ENCODE measurements at places on chromosomes 1 and 21.

DNA sequence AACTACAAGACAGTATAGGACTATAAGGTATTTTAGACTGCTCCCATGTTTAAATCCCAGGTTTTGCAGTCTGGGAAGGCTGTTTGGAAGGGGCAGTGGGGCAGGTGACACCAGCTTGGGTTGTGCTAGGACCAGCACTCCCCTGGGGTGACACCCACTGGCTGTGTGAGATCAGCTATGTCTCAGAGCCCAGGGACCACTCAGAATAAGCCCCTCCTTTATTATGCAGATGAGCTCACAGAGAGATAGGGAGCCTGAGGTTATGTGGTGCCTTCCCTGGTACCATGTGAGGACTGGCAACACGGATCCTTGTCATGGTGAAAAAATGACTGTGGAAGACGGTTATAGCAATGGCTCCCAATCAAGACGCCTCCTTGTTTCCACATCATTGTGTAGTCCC lies 71.0 kb downstream of the NENF start:
- DNase-seq, result no peak

DNA sequence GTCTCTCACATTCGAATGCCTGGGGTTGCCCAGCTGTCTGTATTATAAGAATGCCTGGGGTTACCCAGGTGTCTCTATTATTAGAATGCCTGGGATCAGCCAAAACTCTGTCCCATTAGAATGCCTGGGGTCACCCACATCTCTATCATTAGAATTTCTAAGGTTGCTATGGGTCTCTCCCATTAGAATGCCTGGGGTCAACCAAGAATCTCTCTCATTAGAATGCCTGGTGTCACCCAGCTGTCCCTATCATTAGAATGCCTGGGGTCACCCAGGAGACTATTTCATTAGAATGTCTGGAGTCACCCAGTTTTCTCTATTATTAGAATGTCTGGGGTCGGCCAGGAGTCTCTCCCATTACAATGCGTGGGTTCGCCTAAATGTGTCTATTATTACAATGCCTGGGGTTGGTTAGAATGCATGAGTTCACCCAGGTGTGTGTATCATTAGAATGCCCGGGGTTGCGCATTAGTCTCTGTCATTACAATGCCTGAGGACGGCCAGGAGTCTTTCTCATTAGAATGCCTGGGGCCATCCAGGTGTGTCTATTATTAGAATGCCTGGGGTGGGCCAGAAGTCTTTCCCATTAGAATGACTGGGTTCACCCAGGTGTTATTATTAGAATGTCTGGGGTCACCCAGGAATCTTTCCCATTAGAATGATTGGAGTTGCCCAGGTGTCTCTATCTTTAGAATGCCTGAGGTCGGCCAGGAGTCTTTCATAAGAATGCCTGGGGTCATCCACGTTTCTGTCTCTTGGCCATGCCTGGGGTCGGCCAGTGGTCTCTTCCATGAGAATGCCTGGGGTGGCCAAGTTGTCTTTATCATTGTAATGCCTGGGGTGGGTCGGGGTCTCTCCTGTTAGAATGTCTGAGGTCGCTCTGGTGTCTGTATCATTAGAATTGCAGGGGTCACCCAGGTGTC lies 59.6 kb downstream of the RNF187 start:
- no peak for DNase-seq

- DNase-seq, result no peak
These were observed 18.8 kb downstream of the PKNOX1 start for GRCh38 chr21:42993051-42993712.

DNA sequence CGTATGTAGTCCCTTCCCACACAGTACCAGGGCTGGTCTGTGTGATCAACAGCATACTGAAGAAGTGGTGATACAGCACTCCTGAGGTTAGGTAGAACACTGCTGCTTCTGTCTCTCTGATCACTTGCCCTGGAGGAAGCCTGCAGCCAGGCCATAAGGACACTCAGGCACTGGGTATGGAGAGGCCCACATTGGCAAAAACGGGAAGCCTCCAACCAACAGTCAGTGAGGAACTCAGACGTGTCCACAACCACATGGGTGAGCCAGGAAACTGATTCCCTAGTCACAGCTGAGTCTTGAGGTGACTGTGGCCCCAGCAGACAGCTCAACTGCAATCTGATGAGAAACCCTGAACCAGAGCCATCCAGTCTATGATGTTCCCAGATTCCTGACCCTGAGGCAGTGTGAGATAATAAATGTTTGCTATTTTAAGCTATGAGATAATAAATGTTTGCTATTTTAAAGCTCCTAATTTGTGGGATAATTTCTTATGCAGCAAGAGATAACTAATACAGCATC lies 62.5 kb downstream of the COQ8A start:
- DNase-seq, result no peak

DNA sequence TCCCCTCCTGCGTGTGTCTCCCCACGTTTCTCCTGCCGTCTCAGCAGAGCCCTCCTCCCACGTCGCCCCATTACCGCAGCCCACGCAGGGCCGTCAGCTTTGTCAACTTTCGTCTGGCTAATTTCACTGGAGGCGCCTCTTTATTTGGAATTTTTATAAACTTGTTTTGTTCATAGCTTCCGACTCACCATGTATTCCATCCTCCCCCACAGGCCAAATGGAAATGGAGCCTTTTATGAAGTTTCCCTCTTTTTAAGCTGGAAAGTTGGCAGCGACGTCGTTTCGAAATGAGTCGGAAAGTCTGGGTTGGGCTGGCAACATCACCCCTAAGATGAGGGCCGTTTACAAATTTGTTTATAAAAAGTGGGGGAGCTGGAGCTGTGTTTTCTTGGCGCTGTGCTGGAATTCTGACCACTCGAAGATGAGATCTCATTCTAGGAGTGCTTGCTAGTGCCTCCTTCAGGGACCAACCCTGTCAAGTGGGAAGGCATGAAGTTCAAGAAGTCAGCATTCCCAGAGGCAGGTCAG lies 23.7 kb upstream of the SLC45A1 start:
- DNase-seq, result no peak

- DNase-seq, result no peak
These were observed 4.9 kb downstream of the WNT9A start for GRCh38 chr1:227942716-227943261.

DNA sequence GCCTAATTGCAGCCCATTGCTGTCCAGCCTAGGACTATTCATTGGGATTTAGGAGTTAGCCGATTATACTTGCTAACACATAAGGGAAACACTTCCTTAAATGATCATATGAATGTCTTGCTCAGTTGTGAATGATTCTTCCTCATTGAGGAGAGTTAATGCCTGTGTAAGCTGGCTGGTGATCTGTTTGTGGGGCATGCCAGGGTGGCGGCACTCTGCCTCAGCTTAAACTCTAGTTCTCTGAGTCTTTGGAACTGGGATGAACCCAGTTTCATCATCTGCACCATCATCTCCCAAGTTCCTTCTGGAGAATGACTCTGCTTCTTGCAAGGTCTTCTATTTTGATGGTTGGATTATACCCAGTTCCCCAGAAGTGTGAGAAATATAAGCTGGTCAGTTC lies 23.9 kb upstream of the SLAMF6 start:
- DNase-seq, result no peak

DNA sequence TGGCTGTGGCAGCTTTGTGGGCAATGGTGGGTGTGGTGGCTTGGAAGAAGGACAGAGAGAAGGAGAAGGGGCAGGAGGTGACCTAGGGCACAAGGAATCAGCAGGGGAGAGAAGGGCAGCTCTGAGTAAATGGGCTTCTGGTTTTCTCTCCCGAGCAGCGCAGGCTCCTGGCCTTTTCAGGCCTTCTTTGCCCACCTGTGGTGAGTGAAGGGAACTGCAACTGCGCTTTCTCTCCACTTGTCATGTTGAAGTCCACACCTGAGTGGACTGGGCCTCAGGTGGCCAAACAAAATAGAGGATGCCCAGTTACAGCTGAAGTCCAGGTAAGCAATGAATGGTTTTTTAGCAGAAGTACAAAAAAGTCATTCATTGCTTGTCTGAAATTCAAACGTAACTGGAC lies 29.4 kb upstream of the KCNA10 start:
- no peak for DNase-seq

DNA sequence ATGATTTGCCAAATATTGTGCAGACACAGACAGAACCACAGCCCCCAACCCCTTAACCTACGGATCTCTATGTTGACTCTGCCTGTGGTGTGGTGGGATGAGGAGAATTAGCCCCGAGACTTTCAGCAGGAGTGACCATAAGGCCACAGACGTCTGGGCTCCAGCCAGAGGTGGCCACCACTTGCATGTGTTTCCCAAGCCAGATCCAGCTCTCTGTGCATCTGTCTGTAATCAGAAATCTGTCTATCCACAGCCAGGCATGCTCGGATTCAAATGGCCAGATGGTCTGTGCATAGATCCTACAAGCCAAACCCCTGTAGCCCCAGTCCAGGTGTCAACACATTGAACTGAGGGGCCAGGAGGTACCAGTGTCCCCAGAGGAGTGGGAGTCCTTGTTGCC lies 140.6 kb downstream of the SYF2 start:
- no peak for DNase-seq

DNA sequence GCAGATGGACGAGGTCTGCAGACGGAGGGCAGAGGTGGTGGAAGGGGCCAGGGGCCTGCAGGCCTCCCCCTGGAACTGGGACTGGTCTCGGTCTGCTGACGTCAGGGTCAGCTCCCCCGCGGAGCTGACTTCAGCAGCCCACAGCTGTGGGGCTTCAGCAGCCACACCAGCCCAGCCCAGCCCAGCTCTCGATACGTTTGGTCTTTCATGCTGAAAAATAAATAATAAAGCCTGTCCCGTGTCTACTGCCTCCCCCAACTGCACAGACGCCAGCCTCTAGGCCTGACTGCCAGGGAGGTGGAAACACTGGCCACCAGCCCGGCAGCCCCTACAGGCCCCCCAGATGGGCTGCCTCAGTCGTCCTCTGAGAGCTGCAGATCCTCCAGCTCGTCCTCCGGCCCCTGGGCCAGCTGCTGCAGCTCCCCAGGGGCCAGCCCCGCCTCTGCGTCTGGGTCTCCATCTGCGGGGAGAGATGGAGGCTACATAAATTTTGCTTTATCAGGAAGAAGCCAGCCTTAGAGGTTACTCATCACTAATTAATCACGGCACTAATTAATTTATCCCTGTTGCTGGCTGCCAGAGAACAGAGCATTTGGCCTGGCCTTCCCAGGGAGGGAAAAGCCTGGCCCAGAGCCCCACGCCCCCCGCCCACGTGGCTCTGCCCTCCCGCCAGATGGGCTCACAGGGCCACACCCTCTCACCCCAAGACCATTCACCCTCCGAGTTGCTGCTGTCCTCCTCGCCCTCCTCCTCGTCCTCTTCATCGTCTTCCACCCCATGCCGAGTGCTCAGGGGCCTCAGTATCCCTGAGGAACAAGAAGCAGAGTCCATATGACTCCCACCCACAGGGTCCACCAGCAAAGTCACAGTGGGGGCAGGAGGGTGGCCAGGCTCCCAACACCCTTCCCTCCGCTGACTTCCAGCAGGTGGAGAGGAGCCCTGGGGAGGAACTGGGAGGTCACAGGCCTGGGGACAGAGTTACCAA lies 14.4 kb downstream of the NOC2L start:
- no peak for DNase-seq

GRCh38 chr1:25710583-25711347 lies 89.2 kb upstream of the SELENON start:
- DNase-seq, result no peak

GRCh38 chr1:209884665-209885117 lies 53.3 kb upstream of the SYT14 start:
- no peak for DNase-seq

DNA sequence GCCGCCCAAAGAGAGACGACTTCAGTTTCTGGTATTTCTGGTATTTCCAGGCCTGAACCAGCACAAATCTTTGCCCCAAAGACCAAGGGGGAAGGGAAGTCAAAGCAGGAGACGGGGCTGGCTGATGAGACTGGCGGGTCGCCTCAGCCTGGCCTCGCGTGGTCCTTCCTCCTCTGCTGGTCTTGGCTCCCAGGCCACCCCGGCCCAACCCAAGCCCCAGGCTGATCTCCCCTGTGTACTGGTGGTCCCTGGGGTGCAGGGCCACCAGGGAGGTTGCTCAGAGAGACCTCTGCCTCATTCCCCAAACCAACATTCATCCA lies 19.9 kb downstream of the WNT4 start:
- DNase-seq, result no peak

- DNase-seq, result no peak
These were observed 10.5 kb downstream of the RO60 start for GRCh38 chr1:193069748-193070385.

DNA sequence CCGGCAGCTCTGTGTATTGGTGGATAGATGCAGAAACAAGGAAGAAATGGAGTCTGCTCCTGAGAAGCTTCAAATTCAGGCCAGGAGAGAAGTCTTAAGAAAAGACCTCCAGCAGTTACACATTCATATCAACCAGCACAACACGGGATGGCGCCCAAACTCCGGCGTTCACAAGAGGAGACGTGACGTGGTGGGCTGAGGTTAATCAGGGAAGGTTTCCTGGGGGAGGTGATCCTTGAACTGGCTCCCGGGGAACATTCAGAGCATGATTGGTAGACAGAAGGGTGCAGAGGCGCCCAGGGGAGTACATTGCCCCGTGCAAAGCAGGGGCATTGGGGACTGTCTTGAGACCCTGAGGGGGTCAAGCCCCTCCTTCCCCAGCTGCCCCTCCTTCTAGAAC lies 27.7 kb upstream of the SPSB1 start:
- no peak for DNase-seq

- no peak for DNase-seq
These were observed 64.7 kb upstream of the GJA8 start for GRCh38 chr1:147837964-147838292.

DNA sequence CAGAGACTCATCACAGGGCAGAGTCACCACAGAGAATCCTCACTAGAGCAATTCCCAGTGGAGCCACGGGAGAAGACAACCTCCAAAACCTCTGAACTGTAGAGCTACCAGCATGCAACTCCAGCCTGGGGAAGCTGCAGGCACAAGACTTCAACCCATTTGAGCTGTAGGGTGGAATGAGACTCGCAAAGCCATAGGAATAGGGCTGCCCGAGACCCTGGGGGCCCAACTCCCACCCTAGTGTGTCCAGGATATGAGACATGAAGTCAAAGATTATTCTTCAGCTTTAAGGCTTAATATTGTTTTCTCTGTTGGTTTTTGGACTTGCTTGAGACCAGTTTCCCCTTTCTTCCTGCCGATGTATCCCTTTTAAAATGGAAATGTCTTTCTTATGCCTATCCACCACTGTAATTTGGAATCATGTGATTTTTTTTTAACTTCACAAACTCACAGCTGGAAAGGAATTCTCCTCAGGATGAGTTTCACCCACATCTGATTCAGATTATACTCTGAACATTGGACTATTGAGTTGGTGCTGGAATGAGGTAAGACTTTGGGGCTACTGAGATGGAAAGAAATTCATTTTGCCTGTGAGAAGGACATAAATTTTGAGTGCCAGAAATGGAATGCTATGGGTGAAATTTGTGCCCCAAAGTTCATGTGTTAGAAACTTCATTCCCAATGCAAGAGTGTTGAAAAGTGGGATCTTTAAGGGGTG lies 59.6 kb upstream of the ST6GALNAC5 start:
- no peak for DNase-seq

DNA sequence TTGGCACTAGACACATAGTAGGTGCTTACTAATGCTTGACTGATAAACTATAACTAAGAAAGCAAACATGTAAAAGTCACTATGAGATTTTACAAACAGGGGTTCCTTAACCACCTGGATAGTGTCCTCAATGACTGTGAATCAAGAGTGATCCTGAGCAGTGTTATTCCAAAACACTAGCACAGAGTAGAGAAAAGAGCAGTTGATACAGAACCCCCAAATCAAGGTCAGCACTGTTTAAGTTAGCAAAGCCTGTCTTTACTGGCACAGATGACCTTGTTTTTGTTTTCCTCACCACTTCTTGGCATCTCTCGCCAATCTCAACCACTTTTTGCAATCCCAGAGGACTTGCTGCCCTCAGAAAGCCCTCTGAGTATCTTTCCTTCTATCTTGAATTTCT lies 50.7 kb downstream of the BCL9 start:
- no peak for DNase-seq

- DNase-seq, result no peak
These were observed 748 bp upstream of the NIPAL3 start for GRCh38 chr1:24414775-24415333.
